Astrocyte (in vitro differentiated cells and primary cell): ENCODE measurements at places on chromosomes 3 and 15. TPM values are rescaled to one million over a fixed set of nuclear protein-coding genes. Genes with fewer than 3 reads are reported as not detected.
A peak's percentile ranks its signal among the peaks of the same experiment; 100 is the strongest.

The POPDC2 gene
- total RNA-seq: 1.8 and 2.1 TPM in 2 replicates

The MOBP gene
- 0.16 and 0.41 TPM in 2 replicates for total RNA-seq

The CDHR4 gene
- not detected in 2 replicates for total RNA-seq

DNA sequence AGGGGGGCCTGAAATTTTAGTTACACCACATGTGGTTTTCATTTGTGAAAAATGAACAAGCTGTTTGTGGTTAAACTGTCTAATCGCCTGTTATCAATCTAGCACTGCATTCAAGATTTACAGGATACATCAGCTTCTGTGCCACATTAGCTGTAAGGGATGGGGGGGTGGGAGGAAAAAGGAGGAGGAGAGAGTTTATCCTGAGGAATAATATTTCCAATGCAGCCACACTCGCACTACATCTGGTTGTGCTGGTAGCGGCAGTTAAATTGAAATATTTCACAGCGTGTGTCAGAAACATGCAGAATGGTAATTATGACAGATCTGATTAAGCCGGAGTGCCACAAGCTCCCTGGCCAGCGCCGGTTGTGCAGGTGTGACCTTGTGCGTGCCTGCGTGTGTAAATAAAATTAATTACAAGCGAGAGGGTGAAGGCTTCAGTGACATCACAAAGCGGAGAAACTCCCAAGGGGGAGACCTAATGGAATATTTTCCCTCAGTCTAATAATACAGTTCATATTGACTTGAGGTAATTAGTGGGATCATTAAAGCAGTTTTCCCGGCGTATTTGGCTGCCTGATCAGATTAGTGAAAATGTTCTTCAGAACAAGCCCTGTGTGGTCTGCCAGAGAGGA is 55.5 kb downstream of the SATB1 start:
- DNase-seq: no peak

GRCh38 chr15:64855205-64855975 is 13.7 kb downstream of the PLEKHO2 start:
- no peak for DNase-seq

GRCh38 chr3:46898321-46899150 is 21.0 kb downstream of the PTH1R start:
- DNase-seq: no peak

DNA sequence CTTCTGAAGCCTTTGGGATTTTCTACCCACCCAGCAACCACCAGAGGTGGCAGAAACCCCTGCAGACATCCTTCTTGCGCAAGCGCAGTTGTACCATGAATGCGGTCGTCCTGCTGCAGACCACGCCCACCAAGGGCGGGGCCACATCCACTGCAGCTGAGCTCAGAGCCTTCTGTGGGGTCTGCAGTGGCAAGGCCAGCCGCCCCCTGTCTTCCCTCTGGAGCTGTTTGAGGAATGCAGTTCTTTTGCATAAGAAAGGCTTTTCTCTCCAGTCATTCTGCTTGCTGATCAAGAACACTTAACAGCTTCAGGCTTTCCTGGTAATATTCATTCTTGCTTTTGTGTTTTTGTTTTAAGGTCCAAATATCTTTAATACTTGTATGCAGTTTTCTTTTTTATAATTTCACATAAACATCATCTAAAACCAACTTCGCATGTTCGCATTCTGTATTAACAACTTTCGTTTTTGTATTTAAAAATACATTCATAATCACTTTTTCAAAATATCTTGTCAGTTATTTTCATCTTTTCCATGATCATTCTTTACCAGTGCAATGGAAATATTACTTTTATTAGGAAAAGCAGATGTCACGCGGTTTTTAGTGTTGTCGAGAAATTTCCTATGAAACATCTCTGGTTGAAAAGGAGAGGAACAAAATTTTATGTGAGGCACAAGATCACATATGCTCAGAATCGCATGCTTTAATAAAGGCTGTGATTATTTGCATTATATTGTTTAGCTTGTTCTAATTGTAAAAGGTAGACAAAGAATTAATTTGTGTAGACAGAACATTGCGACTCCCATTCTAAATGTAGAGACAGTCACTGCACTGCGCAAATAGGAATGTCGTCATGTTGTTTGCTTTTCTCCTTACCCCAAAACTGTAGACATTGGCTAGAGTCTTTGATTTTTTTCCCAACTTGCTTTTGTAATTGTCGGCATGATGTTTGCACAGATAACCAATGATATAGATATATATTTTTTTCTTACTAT is 98.1 kb upstream of the SNRPN start:
- peak; percentile 49 for DNase-seq
